Activated CD4-positive, alpha-beta T cell treated with anti-CD3 and anti-CD28 coated beads, Interleukin-2, amount 10 ng/mL, durations not matched to agents 7 days and 5 days (primary cell): ENCODE measurements at places on chromosomes 1 and 21.

DNA sequence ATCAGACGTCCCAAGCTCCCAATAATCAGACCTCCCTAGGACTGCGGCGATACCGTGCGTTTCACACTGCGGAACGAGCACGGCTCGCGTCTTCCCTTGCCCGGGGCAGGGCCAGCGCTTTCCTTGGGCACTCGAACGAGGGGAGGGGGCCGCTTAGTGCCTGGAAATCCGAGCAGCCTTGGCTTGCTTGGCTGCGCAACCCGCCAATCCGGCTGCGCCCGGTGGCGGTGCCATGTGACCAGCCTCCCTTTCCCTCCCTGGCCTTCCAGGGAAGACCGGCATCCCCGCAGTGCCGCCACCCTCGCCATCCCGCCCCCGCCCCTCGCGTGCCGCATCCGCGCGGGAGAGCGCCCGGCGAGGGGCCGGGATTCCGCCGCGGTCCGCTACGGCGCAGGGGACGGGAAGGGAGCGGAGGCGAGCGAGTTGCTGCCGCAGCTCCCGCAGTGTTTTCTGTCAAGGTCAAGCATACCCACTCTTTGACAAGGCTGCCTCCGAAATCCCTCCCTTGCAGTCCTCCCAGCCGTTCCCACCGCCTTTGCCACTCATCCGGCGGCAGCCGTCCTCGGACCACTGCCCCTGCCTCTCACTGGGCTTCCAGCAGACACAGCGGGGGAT is 8.3 kb upstream of the RNF19B start:
- peak overlapping the region; percentile 37 for H3K4me3 ChIP-seq
- no peak for DNase-seq
- peaks cover 6% of the 10 kb centered on the region for H3K36me3 ChIP-seq
- no peak overlapping the region for H3K27ac ChIP-seq

DNA sequence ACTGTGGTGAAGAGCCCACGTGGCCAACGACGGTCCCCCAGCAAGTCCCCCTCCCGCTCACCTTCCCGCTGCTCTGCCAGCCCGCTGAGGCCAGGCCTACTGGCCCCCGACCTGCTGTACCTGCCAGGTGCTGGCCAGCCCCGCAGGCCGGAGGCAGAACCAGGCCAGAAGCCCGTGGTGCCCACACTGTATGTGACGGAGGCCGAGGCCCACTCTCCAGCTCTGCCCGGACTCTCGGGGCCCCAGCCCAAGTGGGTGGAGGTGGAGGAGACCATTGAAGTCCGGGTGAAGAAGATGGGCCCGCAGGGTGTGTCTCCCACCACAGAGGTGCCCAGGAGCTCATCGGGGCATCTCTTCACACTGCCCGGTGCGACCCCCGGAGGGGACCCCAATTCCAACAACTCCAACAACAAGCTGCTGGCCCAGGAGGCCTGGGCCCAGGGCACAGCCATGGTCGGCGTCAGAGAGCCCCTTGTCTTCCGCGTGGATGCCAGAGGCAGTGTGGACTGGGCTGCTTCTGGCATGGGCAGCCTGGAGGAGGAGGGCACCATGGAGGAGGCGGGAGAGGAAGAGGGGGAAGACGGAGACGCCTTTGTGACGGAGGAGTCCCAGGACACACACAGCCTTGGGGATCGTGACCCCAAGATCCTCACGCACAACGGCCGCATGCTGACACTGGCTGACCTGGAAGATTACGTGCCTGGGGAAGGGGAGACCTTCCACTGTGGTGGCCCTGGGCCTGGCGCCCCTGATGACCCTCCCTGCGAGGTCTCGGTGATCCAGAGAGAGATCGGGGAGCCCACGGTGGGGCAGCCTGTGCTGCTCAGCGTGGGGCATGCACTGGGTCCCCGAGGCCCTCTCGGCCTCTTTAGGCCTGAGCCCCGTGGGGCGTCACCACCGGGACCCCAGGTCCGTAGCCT is 46.8 kb downstream of the TRIM11 start:
- H3K36me3 ChIP-seq = no peaks in the 10 kb centered on the region
- no peak overlapping the region for H3K27ac ChIP-seq
- DNase-seq = no peak
- no peaks in the 10 kb centered on the region for H3K4me1 ChIP-seq
- H3K27me3 ChIP-seq = no peaks in the 10 kb centered on the region

GRCh38 chr1:54800041-54800898 is 853 bp downstream of the TTC22 start:
- peaks cover 61% of the 10 kb centered on the region for H3K4me1 ChIP-seq
- H3K27me3 ChIP-seq = no peaks in the 10 kb centered on the region
- peaks cover 2% of the 10 kb centered on the region for H3K36me3 ChIP-seq
- DNase-seq = no peak

GRCh38 chr1:153178922-153179321 is 24.3 kb upstream of the LELP1 start:
- H3K36me3 ChIP-seq = no peaks in the 10 kb centered on the region
- no peaks in the 10 kb centered on the region for H3K4me1 ChIP-seq
- DNase-seq = no peak
- H3K27ac ChIP-seq = no peak overlapping the region
- H3K27me3 ChIP-seq = peaks cover 28% of the 10 kb centered on the region

DNA sequence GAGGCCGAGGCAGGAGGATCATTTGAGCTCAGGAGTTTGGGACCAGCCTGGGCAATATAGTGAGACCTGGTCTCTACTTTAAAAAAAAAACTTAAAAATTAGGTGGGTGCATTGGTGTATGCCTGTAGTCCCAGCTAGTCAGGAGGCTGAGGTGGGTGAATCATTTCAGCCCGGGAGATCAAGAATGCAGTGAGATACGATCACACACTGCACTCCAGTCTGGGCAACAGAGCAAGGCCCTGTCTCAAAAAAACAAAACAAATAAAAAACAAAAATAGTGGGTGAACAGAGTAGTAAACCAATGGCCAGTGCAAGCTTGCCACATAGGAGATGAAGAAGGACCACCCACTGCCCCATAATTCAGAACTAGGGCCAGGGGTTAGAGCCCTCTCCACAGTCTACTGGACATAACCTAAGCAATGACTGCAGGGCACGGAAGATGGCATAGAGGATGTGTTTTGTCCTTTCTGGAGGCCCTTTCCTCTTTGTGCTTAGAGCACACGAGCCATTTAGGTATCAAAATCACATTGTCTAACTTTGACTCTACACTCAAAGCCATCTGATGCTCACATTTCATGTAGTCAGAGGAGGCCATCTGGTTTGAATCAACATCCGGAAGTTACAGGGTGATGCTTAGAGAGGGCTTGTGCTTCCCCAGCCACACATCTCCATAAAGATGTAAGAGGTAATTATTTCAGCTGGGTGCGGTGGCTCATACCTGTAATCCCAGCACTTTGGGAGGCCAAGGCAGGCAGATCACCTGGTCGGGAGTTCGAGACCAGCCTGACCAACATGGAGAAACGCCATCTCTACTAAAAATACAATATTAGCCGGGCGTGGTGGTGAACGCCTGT is 12.6 kb downstream of the CD2 start:
- peak; percentile 50 for DNase-seq
- H3K4me3 ChIP-seq = peak overlapping the region; percentile 61
- H3K4me1 ChIP-seq = peaks cover 98% of the 10 kb centered on the region
- H3K27ac ChIP-seq = peak overlapping the region; percentile 96

- H3K4me3 ChIP-seq = no peak overlapping the region
- H3K27me3 ChIP-seq = peaks cover 38% of the 10 kb centered on the region
- no peak for DNase-seq
- no peak overlapping the region for H3K27ac ChIP-seq
- no peaks in the 10 kb centered on the region for H3K36me3 ChIP-seq
Measured at GRCh38 chr1:200243042-200243437, 166.8 kb downstream of the ZNF281 start.

- H3K27me3 ChIP-seq = peaks cover 6% of the 10 kb centered on the region
- H3K4me1 ChIP-seq = no peaks in the 10 kb centered on the region
Measured at GRCh38 chr1:93532780-93533378, 85.0 kb downstream of the FNBP1L start.

DNA sequence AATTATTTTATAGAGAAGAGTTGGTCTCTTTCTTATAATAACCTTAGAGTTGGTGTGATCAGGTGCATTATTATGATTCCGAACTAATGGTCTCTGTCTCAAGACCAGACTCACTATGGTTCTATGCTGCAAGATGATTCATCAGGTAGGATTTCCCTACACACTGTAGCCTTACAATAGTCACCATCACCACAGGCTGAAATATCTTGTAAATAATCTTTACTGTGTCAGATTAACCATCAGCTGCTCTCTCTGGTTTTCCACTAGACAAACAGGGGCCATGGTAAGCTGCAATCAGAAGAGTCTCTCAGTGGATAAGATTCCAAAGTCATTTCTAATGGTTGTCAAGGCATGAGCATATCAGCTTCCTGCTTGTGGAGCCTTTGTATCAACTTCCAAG is 4.4 kb upstream of the GBP4 start:
- H3K4me3 ChIP-seq = no peak overlapping the region
- DNase-seq = no peak
- H3K27ac ChIP-seq = no peak overlapping the region

- no peak overlapping the region for H3K27ac ChIP-seq
- H3K4me3 ChIP-seq = no peak overlapping the region
- no peaks in the 10 kb centered on the region for H3K4me1 ChIP-seq
- H3K36me3 ChIP-seq = no peaks in the 10 kb centered on the region
- H3K27me3 ChIP-seq = no peaks in the 10 kb centered on the region
Measured at GRCh38 chr21:25647647-25648046, 8.6 kb downstream of the JAM2 start.

DNA sequence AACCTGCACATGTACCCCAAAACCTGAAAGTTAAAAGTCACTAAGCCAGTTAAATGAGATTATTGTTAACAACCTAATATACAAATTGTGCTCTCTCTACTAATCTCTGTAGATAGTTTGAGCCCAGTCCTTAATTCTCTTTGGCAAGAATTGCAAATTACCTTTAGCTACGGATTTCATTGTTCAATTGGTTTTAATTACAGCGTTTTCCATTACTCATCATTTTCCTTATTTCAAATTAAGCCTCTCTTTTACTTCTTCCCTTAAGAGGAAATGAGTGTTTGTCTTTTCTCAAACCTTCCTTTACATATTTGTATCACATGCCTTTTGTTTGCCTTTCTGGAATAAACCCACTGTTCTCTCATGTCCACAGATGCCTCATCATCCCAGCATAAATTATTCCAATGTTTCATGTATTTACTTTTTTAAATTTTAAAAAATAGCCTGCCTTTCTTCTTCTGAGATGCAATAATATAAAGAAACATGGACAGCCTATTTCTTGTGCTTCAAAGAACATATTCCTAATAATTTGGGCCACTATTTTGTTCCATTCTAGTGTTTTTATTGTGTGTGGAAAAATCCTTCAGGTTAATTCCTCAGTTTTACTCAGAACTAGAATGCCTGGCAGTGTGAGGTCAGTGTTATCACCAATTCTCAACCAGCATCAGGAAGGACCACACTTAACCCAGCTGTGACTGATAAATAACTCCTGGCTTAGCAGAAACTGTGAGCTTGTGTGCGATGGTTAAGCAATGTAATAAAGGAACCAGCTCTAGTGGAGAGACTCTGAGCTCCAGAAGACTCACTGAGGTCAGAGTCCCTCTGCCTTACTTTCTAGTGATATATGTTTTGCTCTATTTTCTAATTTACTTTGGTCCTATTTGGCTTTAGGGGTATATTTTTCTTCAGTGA is 600.5 kb downstream of the LTN1 start:
- no peak overlapping the region for H3K27ac ChIP-seq
- no peaks in the 10 kb centered on the region for H3K4me1 ChIP-seq
- no peaks in the 10 kb centered on the region for H3K27me3 ChIP-seq
- no peak overlapping the region for H3K4me3 ChIP-seq

DNA sequence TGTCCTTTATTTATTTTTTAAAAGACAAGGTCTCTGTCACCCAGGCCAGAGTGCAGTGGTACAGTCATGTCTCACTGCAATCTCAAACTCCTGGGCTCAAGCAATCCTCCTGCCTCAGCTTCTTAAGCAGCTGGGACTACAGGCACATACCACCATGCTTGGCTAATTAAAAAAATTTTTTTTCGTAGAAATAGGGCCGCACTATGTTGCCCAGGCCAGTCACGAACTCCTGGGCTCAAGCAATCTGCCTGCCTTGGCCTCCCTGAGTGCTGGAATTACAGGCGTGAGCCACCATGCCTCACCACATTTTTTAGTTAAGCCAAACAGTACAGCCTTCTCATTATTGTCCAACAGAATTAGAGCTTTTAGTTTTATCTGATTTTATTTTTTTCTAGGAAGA is 7.4 kb upstream of the ADAR start:
- peaks cover 57% of the 10 kb centered on the region for H3K4me1 ChIP-seq
- H3K36me3 ChIP-seq = peaks cover 6% of the 10 kb centered on the region
- H3K4me3 ChIP-seq = no peak overlapping the region
- no peaks in the 10 kb centered on the region for H3K27me3 ChIP-seq
- peak; percentile 3 for DNase-seq

DNA sequence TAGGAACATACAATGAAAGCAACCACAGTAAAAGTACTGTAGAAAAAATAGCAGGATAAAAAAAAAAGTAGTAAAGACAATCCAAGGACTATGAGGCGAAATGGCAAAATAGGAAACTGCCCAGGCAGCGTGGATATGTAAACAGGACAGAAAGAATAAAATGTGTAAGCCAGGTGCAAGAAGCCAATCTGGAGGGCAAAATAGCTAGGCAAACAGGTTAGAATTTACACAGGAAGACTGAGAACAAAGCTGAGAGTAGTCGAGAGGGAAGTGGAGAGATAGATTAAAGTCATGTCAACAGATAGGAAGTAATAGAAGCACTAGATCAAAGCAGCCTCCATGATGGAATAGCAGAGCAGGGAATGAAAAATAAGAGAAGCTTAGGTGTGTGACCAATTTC is 124.2 kb upstream of the B3GALT2 start:
- peaks cover 1% of the 10 kb centered on the region for H3K27me3 ChIP-seq
- peak overlapping the region; percentile 16 for H3K27ac ChIP-seq
- H3K4me1 ChIP-seq = peaks cover 17% of the 10 kb centered on the region

DNA sequence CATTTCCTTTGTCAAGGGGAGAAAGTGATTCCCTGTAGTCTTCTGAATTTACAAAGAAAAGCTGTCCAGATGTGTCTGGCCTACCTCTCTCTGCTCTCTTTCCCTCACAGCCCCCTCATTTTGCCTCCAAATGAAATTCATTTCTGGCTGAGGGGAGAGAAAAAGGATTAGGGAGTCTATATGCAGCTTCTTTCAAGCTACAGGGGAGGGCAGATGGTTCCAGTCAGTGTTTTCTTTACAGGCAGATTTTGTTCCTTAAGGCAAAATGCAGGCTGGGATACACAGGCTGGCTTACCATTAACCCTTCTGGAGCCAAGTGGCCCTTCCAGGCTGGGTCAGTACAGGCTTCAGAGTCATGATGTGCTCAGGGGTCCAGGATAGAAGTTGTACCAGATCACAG is 198.1 kb upstream of the USP24 start:
- DNase-seq = no peak
- H3K36me3 ChIP-seq = no peaks in the 10 kb centered on the region
- no peak overlapping the region for H3K27ac ChIP-seq
